ENCODE measurements at places on chromosomes 1 and 21.
A peak's percentile ranks its signal among the peaks of the same experiment; 100 is the strongest.

GRCh38 chr1:246355411-246356230 lies 151.5 kb downstream of the SMYD3 start:
- DNase-seq = no peak

DNA sequence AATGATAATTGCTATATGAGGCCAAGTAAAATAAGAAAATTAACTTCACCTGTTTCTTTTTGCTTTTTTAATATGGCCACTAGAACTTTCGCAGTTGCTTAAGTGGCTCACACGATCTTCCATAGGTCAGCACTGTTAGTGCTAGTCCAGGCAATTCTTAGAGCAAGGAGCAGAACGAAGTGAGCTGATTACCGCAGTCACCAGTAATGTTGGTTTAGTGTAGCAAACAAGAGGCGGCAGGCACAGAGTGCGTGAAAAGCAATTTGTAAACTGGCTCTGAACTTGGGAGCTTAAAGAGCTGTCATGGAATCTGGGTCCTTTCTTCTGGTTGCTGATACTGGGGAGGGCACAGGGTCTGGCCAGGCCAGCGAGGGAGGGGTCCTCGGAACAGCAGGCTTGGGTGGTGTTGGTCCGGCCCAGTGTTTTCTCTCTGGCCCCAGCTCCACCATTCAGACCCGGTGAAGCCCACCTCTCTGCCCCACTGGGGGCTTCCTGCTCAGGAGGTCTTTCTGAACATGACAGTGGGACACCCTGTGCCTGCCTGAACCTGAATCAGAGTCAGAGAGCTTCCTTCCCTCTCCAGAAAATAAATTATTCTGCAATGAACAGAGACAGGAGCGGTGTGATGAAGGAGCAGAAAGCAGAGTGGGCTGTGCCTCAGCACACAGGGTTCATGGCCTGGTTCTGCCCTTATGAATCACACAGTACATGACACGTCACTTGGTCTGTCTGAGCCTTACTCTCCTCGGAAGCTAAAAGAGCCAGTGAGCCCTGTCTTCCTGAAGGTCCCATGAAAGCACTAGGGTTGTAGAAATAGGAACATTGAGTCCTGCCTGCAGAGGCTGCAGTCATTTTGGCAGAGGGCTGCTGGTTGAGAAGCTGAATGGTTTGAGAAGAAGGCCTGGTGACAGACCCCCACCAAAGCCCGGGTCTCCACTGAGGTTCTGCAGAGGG lies 11.9 kb downstream of the ETS2 start:
- peak; percentile 72 for DNase-seq

- DNase-seq = peak; percentile 63
These were observed 41.9 kb downstream of the LUZP1 start for GRCh38 chr1:23126801-23127200.

- no peak for DNase-seq
These were observed 255.9 kb upstream of the KIAA0040 start for GRCh38 chr1:175448467-175448866.

DNA sequence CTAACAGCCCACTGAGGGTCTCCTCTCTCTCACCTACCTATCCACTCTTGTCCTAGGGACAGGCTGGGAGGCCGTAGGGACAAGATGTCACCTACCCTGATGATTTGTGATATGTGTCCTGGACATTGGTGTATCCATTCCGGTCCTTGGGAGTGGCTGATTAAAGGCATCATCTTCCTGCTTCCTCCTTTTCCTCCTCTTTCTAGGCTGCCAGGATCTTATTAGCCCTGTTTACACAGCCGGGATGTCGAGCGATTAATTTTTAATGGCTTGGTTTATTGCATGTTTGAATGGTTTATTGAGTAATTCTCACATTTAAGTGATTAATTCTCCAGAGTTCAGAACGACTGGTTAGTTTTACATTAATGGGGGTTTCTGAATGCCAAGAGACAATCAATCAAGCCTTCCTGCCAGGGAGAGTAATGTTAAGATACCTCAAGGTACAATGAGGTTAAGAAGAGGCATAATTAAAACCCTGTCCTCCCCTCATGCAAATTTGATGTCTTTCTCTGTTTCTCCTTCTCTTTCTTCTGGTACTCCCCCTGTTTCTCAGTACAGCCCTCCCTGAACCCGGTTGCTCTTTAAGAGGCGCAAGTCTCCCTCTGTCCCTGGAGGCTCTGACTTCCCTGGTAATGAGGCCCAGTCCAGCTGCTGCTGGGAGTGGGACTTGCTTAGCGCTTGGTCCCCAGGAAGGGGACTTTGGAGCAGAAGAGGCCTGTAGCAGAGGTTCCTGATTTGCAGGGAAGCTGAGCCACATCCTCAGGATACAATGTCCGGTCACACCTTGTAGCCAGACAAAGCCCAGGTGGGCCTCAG lies 50.9 kb downstream of the ACTL8 start:
- no peak for DNase-seq

DNA sequence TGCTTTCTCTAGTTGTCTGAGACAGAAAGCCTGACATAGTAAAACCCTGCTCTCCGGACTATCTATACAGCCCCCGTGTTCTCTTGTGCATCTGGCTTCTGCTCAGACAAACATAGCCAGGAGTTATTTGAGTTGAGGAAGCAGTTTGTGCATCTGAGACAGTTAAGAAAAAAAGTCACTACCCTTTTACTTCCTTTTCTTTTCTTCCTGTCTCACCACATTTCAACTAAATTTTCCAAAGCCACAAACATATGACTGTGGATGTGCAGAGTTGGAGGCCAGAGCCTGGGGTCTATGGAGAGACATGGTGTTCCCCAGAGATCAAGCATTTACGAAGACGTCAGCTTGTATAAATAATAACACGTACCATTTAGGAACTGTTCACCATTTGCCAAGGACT lies 158.5 kb upstream of the FGGY start:
- DNase-seq = no peak

DNA sequence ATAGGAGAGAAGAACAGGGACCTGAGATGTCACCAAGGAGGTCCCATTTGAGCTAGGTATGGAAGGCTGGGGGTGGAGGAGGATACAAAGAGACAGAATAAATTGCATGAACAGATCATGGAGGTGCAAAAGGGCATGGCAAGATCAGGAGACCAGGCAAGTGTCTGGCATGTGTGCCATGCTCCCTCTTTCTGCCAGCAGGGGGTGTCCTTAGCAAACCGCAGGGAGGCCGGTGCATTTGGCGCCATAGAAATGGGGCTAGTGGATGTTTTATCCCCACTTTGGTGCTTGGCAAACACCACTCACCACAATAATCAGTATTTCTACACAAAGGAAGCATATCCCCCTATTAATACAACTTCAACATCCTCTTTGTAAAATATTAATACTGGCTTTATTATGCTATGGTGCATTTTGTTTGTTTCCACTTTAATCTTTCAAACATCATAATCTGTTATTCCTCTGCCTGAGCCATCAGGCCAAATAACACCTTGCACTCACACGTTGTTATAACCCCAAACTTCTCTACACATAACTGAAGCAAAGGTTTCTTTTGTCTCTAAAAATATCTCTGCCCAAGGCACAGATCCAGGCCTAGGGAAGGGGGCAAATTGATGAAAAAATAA lies 25.9 kb downstream of the S100A6 start:
- no peak for DNase-seq

- no peak for DNase-seq
These were observed 888.2 kb upstream of the CXADR start for GRCh38 chr21:16624479-16625118.

GRCh38 chr1:76006234-76006633 lies 68.3 kb upstream of the ST6GALNAC3 start:
- no peak for DNase-seq

- DNase-seq = peak; percentile 39
These were observed 3.2 kb downstream of the B3GALNT2 start for GRCh38 chr1:235500971-235501540.

- no peak for DNase-seq
These were observed 13.4 kb downstream of the PTPN14 start for GRCh38 chr1:214537872-214538473.

DNA sequence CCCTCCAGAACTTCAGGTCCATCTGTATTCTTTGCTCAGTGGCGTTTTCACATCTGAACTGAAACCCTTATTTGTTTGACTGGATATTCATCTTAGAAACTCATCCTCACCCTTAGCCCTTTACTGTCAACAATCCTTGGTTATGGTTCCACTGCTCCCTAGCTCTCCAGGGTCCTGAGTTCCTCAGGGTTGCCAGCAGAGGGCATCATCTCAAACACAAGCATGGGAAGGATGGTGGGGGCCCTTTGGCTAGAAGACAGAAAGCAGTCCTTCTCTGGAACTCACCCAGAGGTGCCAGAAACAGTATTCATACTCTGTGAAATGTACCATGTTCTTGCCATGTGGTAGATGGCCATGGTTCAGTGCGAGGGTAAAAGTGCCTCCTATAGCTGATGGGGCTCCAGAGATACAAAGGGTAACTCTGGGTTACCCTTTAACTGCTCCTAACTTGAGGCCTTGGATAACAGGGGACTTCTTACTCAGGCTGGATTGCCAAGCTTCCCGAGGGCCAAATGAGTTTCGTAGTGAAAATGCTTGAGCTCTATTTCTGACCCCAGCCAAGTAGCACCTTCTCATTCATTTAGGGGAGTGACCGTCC lies 11.3 kb downstream of the NCSTN start:
- no peak for DNase-seq

DNA sequence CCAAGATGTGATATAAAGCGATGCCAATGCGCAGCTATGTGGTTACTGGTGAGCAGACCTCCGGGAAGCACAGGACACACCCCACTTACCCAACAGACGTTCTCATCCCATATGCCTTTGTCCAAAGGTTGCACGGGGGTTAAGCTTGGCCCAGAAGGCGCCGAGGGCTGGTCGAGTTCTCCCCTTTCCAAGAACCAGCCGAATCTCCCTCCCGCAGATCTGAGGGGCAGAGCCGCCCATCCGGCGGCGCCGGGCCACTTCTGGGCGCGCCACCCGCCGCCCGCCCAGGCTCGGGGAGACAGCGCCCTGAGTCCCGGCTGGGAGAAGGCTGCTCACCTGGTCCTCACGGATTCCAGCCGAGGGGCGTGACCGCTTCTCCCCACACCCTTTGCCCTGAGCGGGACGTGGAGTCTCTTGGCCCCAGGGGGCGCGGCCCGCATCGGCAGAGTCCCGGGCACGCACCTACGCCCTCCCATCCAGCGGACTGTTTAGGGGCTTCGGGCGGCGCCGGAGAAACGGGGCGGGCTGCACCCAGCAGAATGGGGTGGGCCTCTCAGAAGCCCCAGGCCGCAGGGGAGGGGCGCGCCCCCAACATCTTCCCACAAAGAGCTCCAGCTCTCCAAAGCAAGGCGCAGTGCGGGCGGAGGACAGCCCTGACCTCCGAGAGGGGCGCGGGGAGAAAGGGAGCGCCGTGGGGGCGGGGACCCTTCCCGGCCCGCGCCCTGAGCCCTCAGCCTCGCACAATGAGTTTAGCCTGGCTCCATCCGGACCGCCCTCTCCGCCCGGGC lies 615 bp downstream of the GPR161 start:
- peak; percentile 30 for DNase-seq

- peak; percentile 56 for DNase-seq
These were observed 3.5 kb upstream of the KRTAP27-1 start for GRCh38 chr21:30340714-30341573.

- no peak for DNase-seq
These were observed 68.7 kb upstream of the MPC2 start for GRCh38 chr1:168005529-168005928.

- DNase-seq = no peak
These were observed 3.9 kb upstream of the CLSTN1 start for GRCh38 chr1:9827558-9828185.

GRCh38 chr1:51906306-51907078 lies 28.0 kb upstream of the NRDC start:
- no peak for DNase-seq

- DNase-seq = no peak
These were observed 13.9 kb upstream of the CD53 start for GRCh38 chr1:110859062-110859461.

DNA sequence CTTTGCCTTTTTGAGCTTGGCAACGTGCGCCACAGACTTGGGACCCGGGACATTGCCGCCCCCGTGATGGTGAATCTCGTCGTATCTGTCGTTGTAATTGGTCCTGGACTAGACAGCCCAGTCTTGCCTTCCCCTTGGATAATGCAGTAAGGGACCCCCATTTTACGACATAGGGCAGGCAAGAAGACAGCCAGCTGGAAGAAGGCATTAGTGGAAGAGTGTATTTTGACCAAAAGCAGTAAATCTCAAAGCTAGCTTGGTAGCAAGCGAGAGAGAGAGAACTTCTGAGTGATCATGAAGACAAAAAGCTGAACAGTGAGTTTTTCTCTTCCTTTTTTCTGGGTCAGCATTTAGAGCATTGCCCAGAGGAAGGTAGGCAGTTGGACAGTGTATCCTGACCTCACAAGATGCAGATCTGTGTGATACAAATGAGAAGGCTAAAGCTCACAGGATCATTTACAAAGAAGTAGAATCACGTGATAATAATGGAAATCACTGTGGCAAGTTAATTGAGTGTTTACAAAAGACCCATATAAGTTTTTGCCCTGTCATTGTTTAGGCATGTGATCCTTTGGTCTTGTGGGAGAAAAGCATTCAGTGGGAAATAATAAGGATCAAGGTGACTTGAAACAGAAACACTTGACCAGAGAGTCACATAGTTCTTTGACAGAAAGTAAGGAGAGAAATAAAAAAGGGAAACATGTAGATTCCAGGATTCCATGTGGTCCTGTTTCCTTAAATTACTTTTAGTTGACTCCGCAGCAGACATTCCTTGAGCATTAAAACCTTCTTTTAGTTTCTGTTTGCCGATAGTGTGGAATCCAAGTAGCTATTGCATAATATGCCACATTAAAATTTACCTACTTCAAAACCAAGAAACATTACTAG lies 66.3 kb downstream of the CNST start:
- peak; percentile 30 for DNase-seq

GRCh38 chr1:221514806-221515205 lies 227.1 kb downstream of the DUSP10 start:
- DNase-seq = no peak

DNA sequence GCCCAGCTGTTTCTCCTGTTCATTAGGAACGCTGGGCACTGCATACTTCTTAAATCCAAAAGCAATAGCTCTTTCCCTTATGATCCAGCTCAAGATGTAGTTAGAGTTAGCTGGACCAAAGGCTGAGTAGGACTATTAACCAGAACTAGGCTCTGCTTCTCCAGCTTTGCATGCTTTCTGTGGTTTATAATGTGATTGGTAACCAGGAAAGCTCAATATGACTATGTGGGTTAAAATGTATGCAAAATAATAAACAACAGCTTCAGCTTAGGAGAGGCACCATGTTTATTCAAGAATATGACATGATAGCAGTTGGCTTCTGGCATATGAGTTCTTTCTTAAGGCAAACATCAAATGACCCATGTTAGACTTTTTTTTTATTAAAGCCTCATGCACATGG lies 73.8 kb downstream of the LYPLAL1 start:
- no peak for DNase-seq

- DNase-seq = no peak
These were observed 7.2 kb upstream of the WARS2 start for GRCh38 chr1:119147661-119148090.

Measured in RWPE1 (cell line).